ENCODE measurements at places on chromosomes 7 and 10.

DNA sequence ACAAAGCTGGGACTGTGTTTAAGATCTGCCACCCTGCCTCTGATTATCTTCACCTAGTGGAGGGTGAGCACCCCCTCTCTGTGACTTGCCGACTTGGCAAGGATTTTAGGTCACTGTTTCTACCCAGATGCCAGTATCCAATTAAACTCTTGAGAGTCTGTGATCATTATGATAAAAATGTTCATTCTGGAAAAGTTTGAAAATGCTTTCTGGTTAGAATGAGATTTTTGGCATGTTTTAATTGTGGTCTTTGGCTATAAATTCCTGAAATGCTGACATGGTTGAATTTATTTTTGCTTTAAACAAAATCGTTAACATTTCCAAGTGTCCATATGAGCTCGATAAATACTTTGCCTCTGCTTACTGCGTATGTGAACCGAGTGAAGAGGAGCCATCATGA, 221.4 kb downstream of the BICC1 start:
- no peak for DNase-seq

DNA sequence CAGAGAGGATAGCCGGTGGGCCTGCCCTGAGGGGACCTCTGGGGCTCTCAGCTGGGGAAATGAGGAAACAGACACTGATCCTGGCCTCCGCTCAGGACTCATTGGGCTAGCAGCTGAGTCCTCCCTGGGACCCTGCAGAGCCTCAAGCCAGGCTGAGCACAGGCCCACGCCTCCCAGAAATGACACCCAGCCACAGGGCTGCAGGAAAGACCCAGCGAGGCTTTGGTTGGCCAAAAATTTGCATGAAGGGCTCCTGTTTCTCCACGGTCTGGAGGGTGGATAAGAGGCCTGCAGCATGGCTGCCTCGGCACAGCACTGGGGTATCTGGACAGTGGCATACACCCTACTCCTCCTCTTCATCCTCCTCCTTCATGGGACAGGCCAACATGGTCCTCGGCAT, 60.4 kb downstream of the ZNF33B start:
- no peak for DNase-seq

- no peak for DNase-seq
Measured at GRCh38 chr7:16417906-16418305, 3.4 kb downstream of the CRPPA start.

GRCh38 chr10:12165999-12166775, 29.5 kb downstream of the NUDT5 start:
- DNase-seq = no peak

- DNase-seq = no peak
Measured at GRCh38 chr10:86451604-86451960, 70.0 kb downstream of the WAPL start.

GRCh38 chr7:19377611-19378344, 232.6 kb upstream of the FERD3L start:
- peak; percentile 38 for DNase-seq

DNA sequence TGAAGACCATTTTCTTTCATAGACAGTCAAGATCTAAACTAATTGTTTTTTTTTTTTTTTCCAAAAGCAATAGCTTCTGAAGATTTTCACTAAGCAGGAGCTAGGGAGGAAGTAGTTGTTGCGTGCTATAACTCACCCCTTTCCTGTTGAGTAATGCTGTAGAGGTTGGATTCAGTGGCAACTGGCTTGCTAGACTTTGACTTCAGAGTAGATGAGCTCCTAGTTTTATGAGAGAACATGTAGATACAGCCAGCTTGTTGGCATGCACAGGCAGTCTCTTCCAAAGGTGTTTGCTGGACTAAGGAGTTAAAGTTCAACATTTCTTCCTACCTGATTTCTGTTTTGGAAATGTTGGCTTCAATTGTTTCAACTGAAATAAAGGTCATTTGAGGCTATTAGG, 66.2 kb upstream of the MXI1 start:
- DNase-seq = no peak

GRCh38 chr10:96863922-96864543, 31.9 kb downstream of the LCOR start:
- no peak for DNase-seq

DNA sequence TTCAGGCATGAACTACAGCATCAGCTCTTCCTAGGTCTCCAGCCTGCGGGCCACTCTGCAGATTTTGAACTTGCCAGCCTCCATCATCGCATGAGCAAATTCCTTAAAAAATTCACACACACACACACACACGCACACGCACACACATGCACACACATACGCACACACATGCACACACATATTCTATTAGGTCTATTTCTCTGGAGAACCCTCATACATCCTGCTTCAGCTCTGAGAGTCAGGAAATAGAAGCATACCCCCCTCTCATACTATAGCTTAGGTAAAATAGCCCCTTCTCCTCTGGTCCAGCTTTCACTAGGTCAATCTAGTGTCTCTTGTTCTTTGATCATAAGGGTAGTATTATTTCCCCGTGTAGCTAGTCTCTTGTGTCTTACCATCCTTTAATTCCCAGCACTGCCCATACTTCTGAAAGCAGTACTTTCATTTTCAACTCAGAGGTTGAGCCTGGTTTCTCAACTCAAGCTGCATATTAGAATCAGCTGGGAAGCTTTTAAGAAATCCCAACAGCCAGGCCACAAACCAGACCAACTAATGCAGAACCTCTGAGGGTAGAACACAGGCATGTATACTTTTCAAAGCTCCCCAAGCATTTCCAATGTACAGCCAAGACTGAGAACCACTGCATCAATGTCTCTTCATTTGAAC, 30.9 kb upstream of the ITGB8 start:
- no peak for DNase-seq

- DNase-seq = no peak
Measured at GRCh38 chr10:114024876-114025610, 18.6 kb upstream of the ADRB1 start.

DNA sequence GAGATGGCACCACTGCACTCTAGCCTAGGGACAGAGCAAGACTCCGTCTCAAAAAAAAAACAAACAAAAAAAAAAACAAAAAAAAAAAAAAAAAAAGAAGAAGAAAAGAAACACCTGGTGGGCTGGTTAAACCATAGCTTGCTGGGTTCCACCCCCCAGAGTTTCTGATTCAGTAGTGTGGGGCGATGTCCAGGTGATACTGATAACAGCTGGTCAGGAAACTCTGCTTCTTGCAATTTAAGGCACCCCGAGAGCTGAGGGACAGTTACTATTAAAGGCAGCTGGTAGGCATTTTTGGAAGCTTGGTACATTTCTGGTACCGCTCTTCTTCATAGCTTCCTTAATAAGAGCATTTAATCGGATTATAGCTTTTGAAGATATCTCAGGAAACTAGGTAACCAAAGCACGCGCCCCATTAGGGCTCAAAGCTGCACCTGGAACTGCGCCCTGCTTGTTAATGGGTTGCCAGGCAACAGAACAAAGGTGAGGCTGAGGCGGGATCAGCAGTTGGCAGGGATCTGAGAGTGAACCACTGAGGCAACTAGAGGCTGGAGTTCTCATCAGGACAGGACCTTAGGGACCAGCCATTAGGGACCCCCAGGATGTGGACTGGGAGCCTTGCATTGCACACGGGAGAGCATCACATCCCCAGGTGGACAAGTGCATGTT, 6.5 kb upstream of the SDK1 start:
- no peak for DNase-seq

- DNase-seq = no peak
Measured at GRCh38 chr10:131001438-131001837, 310.1 kb downstream of the TCERG1L start.

DNA sequence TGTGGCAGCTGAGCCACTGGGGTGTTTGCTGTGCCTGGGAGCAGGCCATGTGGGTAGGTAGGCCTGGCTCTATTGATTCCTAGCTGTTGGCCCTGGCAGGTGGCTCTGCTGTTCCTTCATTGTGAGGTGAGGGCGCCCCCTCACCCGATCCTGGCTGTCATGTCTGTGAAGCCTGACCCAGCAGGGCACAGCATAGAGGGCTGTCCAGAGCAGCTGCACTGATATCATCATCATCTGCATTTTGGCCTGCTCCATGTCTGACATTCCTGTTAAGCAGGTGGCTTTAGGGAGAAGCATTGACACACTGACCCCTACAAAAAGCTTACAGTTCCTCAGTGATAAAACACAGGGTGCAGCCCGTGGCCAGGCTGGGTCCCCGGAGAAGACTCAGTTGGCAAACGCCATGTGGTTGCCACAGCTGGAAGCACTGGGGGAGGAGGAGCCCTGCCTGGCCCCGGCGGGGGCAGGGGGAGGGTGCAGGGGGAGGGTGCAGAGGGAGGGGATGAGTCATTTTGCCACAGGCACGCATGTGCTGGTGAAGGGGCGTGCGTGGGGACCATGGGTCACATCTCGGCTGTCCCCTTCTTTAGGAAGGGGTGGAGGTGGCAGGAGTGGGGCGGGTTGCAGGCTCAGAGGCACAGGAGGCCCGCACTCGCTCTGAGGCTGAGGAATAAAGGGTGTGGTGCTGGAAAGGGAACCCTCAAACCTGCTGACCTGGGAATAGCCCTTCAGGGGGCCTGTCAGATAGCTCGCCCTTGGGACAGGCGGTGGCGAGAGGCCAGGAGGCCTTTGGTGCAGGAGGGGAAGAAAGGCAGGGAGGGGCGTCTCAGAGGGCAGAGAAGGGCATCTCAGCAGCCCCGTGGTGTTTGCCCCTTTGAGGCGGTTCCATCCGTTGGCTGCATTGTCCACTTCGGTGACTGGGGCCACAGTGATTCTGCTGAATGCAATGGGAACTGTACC, 31.6 kb downstream of the IKZF1 start:
- DNase-seq = no peak
